Esophagus muscularis mucosa (tissue), 4 donors: ENCODE measurements at places on chromosomes 1 and 21.
A peak's percentile ranks its signal among the peaks of the same experiment; 100 is the strongest.

DNA sequence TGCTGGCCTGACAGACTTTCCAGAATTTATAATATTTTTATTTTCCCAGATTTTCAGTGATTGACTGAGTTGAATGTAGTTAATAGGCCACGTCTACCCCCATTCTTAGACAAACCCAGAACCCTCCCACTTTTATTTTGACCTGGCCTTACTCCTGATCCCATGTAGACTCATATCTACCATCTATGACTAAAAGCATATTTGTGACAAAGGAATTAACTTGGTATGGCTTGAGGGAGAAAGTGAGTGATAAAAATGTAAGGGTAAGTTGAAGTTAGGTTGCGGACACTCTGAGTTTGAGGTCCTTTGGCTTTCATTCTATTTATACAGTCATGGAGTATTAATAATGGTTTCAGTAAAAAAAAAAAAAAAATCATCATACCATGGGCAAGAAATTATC is 168.4 kb downstream of the KCNK2 start:
- no peak for DNase-seq

DNA sequence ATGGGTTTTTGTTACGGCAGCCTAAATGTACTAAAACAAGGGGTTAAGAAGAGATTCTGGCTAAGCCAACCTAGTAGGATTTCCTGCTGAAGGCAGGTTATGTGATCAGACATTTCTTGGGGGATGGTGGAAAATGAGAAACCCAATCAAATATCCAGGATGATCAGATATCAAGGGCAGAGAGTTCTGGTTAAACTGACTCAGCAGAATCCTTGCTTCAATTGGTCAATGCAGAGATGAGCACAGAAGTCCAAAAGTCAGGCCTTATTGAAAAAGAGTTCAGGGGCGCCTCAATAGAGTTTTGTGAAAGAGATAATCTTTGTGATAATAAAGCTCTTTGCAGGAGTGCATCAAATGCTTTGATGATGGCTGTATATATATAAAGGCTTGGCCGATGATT is 237.1 kb downstream of the AMY1C start:
- DNase-seq = no peak

- DNase-seq = no peak
These were observed 177.3 kb upstream of the GORAB start for GRCh38 chr1:170354690-170355089.

GRCh38 chr1:232471250-232471649 is 158.7 kb downstream of the SIPA1L2 start:
- no peak for DNase-seq

GRCh38 chr1:67352211-67352610 is 44.5 kb downstream of the IL12RB2 start:
- no peak for DNase-seq

GRCh38 chr1:232218955-232219865 is 410.7 kb downstream of the SIPA1L2 start:
- peak; percentile 60 for DNase-seq

- DNase-seq = no peak
These were observed 2.6 kb upstream of the FCRLB start for GRCh38 chr1:161718559-161719324.

- DNase-seq = no peak
These were observed 1.4 kb downstream of the RPS8 start for GRCh38 chr1:44776730-44777068.

DNA sequence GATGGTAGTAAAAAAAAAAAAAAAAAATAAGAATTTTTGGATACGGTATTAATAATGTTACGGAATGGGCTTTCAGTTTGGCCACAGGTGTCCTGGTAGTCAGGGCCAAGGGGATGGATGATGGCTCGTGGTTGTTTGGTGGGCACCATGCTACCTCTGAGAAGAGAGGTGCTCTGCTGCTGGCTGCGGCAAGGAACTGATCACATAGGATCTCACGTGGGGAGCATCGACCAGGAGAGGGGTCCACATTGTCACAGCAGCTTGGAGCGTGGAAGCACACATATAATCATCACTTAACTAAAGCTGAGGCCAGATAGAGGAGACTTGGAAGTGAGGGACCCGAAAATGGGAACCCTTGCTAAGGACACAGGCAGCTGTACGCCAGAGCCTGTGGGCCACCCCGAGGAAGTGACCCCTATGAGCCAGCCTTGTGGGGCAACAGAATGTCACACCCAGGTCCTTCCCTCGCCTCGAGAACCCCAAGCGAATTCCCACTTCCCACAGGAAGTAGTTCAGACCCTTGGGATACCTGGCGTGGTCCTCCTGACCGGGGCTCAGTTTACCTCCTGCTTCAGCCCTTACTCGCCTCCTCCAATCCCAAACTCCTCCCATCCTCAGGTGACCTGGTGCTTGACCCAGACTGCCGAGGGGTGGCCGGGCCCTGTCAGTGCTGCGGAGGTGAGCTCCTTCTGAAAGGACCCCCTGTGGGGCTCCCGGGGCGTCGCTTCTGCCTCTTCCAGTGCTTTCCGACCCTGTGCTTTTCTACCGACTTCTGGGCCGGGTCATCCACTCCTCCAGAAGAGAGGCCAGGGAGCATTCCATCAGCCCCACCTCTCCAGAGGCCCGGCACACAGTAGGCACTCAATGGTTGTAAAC is 222.0 kb downstream of the CAMTA1 start:
- DNase-seq = no peak

GRCh38 chr1:44924835-44925464 is 61.4 kb downstream of the EIF2B3 start:
- DNase-seq = no peak

DNA sequence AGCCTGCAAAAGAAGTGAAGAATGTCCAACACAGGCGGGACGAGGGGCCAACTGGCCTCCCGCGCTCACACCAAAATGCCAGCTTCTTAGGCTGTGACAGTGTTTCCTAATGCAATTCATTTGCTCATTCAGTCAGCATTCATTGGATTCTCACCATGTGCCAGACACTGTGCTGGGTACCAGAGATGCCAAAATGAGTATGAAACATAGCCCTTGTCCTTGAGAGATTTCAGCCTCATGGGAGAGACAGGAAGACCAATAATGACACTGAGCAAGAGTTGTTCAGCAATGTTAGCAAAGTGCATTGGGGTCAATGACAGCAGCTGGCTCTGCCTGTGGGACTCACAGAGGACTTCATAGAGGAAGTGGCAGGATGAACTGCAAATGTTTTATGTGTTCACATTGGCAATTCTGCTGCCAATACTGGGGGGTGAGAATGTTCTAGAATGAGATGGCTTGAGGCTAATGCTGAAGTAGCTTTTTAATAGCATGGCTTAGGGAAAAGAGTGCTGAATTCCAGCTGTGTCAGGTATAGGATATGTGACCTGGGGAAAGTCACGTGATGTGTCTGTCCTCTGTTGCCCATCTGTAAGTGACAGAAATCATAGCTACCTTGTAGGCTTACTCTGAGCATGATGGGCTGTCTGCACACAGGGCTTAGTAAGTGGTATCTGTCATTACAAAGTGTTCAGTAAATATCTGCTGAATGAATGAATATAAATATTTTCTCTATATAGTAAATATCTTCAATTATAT is 58.3 kb upstream of the KIF26B start:
- DNase-seq = no peak

DNA sequence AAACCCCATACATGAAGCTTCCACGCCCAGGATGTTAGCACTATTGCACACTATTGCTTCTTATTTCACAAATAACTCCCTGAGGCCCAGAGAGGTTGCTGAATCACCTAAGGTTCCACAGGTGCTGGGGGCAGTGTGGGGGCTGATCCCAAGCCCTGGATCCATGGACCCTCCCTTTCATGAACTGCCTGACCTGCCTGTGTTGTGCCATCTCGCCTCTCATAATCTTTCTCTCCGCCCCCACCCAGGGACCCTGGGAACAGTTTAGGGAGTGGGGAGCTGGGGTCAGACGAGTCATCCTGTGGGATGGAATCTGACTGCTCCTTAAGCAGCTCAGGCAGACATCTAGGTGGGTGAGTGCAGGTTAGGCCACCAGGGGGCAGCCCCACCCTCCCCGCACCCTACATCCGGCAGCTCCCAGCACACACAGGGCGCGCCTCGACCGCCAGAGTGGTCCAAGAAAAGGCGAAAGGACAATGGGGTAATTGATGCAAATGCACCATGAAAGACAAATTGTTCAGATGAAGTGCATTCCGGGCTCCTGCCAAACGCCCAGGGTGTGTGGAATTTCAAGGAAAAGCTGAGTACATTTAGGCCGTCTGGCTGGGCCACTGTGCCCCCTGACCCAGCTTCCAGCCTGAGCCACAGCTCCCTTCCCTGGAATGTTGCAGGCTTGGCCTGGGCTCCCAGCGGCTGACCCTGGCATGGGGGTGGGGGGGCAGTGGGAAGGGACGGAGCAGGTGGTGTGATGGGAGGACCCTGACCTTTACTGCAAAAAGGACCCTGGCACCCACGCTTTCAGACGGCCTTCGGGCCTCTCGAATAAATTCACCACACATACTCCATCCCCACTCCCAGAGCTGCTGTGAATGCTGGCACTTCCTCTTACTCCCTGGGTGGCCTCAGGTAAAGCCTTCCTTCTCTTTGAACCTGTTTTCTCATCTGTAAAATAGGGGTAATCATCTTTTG is 20.8 kb downstream of the PHLDA3 start:
- DNase-seq = no peak

DNA sequence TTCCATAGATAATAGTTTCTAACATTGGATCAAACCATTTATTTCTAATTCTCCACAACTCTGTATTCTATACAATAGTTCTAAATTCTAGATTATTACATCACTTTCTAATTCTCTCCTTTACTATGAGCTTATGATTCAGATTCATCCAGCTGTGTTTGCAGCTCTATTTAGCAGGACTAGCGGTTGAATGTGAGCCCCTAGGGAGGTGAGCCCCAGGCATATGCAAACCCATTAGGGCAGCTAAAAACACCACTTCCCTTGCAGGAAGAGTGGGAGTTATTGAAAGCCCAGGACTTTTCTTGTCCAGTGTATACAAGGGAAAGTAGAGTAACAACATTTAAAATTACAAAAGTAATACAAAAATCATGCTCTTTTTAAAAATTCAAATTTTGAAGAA is 56.9 kb downstream of the KRTAP19-8 start:
- DNase-seq = no peak

DNA sequence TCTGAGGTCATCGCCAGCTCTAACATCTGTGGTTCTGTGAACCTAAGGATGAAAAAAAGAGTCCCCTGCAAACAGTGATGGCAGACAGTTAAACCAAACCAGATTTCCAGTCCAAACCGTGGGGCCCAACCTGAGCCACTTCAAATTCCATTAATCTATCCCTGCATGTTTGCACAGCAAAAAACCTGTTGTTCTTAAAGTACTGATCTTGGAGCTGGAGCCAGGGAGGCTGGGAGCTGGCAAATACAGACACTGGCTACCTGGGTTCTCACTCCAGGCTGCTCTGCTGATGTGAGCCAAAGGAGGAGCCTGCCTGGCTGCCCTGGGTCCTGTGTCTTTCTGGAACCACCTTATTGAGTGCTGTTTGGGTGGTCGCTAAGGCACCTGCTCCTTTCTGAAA is 16.4 kb downstream of the LDLRAD1 start:
- DNase-seq = peak; percentile 80

DNA sequence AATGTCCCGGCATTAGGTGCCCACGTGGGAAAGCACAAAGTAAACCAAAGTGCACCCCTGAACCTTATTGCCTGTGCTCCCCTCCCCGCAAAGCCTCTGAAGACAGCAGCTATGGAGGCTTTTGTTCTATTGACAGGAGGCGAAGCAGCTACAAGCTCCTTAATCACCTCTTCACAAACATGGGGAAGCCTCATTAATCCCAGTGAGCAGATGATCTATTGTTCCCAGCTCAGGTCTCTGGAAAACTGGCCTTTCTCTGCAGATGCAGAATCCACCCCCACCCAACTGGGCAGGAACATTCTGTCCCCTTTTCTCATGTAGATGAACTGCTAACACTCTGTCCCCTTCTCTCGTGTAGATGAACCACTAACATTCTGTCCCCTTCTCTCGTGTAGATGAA is 190.5 kb upstream of the CSF3R start:
- DNase-seq = no peak

DNA sequence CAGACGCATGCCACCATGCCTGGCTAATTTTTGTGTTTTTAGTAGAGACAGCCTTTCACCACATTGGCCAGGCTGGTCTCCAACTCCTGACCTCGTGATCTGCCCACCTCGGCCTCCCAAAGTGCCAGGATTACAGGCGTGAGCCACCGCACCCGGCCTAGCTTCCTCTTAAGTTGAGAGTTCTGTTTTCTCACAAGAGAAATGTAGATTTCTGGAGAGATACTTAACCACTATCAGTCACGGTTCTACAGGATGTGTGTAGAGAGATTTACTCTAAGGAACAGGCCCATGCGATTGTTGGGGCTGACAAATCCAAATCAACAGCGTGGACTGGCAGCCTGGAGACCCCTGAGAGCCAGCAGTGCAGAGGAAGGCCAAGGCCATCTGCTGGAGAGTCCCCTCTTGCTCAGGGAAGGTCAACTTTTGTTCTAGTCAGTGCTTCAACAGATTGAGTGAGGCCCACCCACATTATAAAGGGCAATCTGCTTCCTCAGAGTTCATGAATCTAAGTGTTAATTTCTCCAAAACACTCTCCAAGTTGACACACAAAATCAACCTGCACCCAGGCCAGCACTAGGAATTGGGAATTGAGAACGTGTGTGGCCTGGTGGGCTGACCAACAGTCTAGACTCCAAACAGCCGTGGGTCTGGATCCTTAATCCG is 38.7 kb downstream of the CHAF1B start:
- no peak for DNase-seq
